ENCODE measurements at places on chromosomes 1 and 21.

DNA sequence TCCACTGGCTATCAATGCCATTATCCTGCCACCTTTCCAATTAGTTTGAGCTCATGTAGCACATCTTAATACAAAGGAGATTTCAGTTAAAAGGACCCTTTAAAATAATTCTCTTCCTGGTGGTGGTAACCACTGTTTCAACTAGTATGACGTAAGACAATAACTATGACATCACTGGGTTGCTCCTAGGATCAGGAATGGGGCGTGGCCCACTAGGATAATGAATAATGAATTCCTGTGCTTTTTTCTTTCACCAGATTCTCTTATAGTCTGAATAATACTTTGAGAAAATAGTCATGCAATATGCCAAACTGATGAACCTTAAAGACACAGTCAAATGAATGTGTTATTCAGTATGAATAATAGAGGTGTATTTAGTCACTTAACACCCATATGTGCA, 10.6 kb upstream of the KIFAP3 start:
- DNase-seq: no peak

- DNase-seq: no peak
Measured at GRCh38 chr1:1348420-1349255, 580 bp downstream of the DVL1 start.

GRCh38 chr1:229164836-229165735, 105.8 kb upstream of the RAB4A start:
- DNase-seq: no peak

DNA sequence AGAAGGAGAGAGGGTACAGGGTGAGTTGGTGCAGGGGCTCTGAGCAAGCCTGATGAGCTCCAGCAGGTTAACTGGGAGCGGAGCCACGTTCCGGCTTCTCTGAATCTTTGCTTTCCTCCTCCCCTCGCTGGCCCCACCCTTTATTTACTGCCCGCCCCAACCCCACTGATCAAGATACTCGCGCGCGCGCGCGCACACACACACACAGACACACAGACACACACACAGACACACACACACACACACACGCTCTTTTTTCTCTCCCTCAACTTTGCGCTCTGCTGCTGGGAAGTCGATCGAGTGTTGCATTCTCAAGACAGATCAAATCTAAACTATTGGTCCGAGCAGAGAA, at the start of gene GRIK1:
GRIK1 (minus strand) TSS at position 73 of the 352 bp plus-strand sequence.
- no peak for DNase-seq

DNA sequence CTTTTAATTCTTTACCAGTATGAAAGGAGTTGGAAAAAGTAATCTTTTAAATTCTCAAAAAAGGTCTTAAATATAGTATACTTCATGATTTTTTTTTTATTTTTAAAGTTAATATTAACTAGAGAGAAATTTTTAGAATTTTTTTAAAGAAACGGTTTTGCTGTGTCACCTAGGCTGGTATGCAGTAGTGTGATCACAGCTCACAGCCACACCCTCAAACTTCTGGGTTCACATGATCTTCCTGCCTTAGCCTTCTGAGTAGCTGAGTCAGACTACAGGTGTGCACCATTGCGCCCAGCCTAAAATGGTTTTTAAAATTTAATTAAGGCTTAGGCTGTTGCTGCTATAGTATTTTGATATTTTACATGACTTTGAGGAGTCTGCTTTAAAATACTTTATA, 52.4 kb downstream of the TLCD4 start:
- no peak for DNase-seq

- no peak for DNase-seq
Measured at GRCh38 chr1:198068285-198068684, 88.5 kb upstream of the NEK7 start.

GRCh38 chr1:235351441-235351840, 15.8 kb upstream of the TBCE start:
- no peak for DNase-seq

DNA sequence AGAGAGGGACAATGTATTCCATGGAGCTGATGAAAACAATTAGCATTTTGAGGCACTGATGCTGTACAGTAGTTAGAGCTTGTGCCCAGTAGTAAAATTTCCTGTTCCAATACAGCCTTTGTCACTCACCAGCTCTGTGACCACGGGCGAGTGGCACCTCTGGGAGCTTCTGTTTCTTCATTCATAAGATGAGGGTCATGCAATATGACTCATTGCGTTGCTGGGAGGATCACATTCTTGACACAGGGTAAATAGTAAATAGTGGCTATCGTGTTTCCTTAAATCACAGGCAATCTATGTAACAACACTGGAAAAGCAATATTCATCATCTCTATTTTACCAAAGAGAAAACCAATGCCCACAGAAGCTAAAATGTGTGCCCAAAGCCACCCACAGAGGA, 4.5 kb upstream of the LRRC52 start:
- no peak for DNase-seq

- DNase-seq: no peak
Measured at GRCh38 chr1:173749137-173749536, 34.4 kb downstream of the KLHL20 start.

GRCh38 chr1:182845894-182846293, 6.7 kb downstream of the DHX9 start:
- DNase-seq: no peak

DNA sequence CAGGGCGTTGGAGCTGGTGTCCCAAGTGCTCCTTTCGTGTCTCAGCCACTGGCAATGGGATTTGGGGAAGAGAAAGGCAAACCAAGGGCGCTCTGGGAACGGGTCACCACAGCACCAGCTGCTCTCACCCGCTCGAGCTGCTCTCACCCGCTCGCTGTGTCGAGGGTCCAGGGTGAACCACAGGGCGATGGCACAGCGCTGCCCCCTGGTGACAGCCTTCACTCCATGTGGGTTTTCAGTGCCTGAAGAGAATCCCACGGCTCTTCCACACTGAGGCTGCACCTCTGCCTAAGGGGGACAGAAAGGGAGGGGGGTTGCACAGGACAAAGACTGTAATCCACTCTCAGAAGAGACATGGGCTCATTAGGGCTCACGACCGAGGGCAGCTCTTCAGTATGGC, 7.1 kb upstream of the CLDN19 start:
- DNase-seq: no peak

GRCh38 chr1:178501705-178502329, 5.1 kb upstream of the CLEC20A start:
- DNase-seq: no peak

GRCh38 chr1:151990856-151991198, 2.8 kb downstream of the S100A10 start:
- no peak for DNase-seq

DNA sequence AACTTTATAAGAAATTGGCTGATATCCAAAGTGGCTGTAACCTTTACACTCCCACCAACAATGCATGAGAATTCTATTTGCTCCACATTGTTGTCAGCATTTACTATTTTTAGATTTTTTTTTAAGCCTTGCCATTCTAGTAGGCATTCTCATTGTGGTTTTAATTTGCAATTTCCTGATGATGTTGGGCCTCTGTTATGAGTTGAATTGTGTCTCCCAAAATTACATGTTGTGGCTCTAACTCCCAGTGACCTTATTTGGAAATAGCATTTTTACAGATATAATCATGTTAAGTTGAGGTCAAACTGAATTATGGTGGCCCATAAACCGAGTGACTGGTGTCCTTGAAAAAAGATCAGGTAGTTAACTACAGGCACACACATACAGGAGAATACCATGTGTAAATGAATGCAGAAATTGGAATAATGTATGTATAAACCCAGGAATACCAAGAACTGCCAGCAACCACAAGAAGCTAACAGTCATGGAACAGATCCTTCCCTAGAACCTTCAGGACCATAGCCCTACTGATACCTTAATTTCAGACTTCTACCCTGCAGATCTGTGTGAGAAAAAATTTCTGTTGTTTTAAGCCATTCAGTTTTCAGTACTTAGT, 348.8 kb upstream of the DAB1 start:
- DNase-seq: no peak

GRCh38 chr1:87291107-87291506, 37.6 kb upstream of the LMO4 start:
- DNase-seq: no peak

- DNase-seq: no peak
Measured at GRCh38 chr1:109728870-109729269, 12.0 kb downstream of the GSTM3 start.

DNA sequence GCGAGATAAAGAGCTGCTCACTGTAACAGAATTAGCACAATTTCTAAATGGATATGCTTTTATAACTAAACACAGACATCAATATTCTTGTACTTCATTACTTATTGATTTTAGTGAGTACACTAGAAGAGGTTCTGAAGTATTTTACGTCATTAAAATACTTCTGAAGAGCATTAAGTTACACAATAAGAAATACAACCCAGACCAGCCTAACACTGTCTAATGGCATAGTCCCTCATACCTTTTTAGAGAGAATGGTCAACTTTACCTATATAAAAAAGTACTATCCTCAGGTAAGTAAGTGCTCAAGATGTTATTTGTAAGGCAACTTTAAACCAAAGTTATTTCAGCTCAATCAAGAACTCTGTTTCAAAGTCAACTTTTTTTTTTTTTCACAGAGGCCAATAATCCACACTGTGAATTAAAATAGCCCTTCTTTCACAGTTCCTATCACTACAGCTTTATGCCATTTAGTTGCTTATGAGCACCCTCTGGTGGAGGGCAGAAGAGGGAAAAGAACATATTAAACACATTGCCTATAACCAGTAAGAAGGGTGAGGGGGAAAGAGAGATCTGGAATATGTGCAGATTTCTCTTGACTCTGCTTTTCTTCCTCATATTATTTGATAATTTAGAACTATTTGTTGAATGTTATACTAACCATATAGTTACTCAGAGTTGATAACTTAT, 182.1 kb upstream of the DMRTA2 start:
- no peak for DNase-seq

DNA sequence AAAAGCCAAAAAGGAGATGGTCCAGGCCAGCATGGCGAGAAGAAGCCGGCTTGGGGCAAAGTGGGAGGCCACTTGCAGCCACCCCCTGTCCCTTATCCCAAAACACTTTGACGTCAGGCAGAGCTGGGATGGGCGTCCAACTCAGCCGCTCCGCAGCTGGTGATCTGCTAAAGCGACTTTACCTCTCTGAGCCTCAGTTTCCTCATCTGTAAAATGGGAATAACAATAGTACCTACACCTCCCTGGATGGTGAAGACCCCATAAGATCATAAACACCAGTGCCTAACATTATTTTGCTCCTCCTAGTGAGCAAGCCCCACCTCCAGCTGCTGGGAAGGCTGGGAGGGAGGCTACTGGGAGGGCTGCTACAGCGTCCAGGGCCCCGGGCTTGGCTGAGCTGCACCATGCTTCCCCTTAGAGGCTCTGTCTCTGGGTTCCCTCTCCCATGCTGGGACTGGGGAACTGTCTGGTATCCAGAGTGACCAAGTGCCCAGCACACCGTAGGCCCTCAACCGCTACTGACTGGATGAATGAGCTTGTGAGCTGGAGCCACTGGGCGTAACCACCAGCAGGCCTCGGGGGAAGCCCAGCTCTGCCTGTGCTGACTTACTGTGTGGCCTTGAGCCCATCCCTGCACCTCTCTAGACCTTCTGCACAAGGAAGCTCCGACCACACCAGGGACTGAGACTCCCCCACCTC, 18.3 kb downstream of the IFFO2 start:
- no peak for DNase-seq

- no peak for DNase-seq
Measured at GRCh38 chr1:112522621-112523020, 13.9 kb downstream of the WNT2B start.

- DNase-seq: no peak
Measured at GRCh38 chr1:33872275-33872674, 8.4 kb downstream of the HMGB4 start.

- no peak for DNase-seq
Measured at GRCh38 chr1:82565546-82565945, 764.8 kb downstream of the ADGRL2 start.

- DNase-seq: peak; percentile 32
Measured at GRCh38 chr1:54944610-54945392, 35.6 kb upstream of the TMEM61 start.

DNA sequence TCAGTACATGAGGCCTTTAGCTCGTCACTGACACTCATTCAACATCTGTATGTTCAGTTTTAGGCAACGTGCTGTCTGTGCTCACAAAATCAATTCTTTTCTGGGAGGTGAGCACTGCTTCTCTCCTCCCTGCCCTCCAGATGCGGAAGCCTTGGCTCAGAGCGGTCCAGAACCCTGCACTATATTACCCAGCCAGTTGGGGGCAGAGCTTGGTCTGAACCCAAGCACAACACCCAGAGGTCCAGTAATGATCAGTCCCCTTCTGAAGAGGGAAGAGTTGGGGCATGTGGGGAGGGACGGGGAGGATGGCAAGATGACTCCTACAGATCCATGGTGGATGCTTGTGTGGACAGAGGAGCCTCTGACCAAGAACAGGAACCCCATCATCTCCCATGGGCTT, 5.6 kb upstream of the DSCAM start:
- no peak for DNase-seq

GRCh38 chr1:201891451-201892045, 2.9 kb downstream of the SHISA4 start:
- DNase-seq: no peak

DNA sequence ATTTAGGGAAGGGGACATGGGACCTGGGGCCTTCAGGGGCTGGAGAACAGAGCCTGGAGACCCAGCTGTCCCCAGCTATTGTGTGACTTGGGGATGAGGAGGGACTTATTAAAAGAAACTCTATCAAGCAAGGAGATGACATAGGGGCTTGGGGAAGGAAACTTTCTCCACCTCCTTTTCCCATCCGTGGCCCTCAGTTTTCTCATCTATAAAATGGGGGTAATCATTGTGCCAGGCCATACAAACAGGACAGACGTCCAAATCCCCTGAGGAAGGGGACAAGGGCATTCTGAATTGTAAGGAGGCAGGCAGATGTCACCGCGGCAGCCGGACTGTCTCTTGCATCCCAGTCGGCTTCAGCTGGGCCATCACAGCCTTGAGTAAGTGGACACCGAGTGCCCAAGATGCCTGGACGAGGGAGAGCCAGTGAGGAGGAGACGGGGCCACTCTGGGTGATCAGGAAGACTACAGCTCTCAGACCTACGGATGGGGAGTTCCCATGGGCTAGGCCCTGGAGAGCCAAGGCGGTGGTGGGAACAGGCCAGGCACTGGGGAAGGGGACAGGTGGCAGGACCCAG, 1.9 kb downstream of the FBXO2 start:
- DNase-seq: no peak

Data from stimulated activated CD8-positive, alpha-beta memory T cell treated with anti-CD3 and anti-CD28 coated beads, Interleukin-2, amount 100 ng/mL, for 1 hour (primary cell).